HL-60 (cell line): ENCODE measurements at places on chromosomes 5 and 9.

- DNase-seq: no peak
Measured at GRCh38 chr9:120264528-120264927, 315.4 kb downstream of the CDK5RAP2 start.

GRCh38 chr5:150758203-150758530, 650 bp downstream of the DCTN4 start:
- no peak for DNase-seq

DNA sequence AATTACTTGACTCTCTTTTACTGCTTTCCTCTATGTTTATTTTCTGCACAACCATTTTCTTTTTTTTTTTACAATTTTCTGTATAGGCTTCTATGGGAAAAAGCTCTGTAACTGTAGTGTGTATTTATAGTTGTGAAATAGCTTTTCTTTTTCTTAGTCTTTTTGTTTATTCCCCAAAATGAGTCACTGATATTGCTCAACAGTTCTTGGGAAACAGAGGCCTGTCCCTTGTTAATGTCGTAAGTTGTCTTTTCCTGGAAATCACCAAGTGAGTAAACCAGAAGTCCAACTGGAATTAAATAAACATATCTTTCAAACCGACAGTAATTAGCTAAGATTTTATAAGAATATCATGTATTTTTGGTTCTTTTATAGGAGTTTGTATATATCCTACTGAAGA, 325.1 kb upstream of the PRR16 start:
- peak; percentile 58 for DNase-seq

GRCh38 chr5:19626211-19626610, 361.8 kb downstream of the CDH18 start:
- no peak for DNase-seq
